Activated CD8-positive, alpha-beta T cell treated with anti-CD3 and anti-CD28 coated beads, Interleukin-2, amount 10 ng/mL, durations not matched to agents 7 days and 5 days (primary cell): ENCODE measurements at places on chromosomes 7 and 10. TPM values are rescaled to one million over a fixed set of nuclear protein-coding genes. Genes with fewer than 3 reads are reported as not detected.

Gene UFSP1
- total RNA-seq: 2.0 TPM

GRCh38 chr7:7434329-7434728, 101.3 kb downstream of the COL28A1 start:
- DNase-seq: no peak

Gene FAM237B
- not detected for total RNA-seq

DNA sequence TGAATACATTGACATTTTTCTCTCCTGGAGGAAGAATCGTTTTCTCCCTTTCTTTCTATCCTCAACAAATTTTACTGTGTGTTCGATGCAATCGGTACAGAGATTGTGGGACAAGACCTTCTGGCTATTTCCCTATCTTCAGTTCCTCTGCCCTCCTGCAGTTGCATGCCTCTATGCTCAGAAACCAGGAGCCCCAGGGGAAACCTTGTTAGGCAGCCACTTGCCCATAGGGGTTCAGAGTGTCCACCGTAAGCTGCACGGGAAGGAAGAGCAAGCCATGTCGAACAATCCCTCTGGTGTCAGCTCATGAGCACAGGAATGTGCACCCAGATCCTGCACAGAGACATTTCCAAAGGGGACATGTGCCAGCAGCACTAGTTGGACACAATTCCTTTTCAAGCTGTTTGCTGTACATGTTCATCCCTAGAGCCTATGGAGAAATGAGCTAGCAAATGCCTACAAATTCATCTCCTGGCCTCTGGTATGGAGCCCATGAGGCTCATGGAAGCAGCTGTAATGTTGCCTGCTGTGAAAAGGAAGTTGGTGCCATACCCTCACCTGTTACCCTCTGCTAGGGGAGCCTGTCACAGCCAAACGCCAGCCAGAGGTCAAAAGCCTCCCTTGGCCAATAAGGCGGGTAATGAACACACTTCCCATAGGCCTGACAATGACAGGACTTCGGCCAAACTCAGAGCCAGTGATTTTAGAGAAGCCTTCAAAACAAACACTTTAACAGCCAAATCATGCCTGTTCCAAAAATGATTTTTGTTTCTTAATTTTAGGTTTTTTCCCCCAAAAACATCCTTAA, 35.9 kb upstream of the ASAH2 start:
- no peak for DNase-seq

Gene ST8SIA6
- not detected for total RNA-seq

GRCh38 chr10:24207781-24208611, 942 bp upstream of the KIAA1217 start:
- no peak for DNase-seq

DNA sequence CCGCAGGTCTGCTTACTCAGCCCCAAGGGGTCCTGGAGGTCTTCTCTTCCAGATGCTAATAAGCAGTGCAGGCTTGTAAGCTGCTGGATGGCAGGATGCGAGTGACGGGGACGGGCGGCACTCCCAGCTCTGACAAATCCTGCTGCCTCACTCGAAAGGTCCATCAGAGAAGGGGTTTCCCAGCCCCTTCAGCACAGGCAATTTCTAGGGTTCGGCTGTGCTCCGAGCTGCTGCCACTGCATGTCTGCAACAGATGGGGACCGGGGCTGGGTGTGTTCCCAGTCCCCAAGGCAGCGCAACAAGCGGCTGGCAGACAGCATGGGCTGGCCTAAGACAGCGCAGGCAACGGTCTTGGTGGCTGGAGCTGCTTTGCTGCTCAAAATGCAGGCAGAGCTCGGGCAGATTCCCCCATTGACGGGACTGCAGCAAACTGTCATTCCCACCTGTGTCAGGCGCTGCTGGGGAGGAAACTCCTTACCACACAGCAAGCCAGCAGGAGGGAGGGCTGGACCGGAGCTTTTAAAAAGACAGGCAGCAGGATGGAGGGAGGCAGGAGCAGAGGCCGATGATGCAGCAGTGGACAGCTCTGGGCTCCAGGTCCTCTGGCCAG, 62.4 kb downstream of the PRKAG2 start:
- DNase-seq: no peak

Gene NOS3
- 13.8 TPM for total RNA-seq

Gene STK32C
- 21.1 TPM for total RNA-seq
